ENCODE measurements at places on chromosomes 2 and 18.

DNA sequence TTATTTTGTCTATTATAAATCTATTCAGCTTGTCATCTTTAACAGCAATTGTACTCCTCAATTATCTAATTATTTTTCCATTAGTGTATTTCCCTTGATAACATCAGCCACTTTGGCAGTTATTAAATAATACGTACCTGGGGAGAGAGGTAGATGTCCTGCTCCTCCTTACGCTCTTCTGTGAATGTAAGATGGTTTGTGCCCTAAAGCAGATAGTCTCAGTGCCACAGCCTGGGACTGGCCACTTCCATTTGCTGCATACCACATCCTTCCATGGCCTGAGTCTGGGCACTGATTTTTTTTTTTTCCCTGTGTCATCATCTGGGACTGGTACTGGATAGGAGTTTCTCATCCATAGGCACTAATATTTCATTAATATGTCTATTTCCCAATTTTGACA lies 632.4 kb upstream of the LRRTM4 start:
- DNase-seq, result no peak

DNA sequence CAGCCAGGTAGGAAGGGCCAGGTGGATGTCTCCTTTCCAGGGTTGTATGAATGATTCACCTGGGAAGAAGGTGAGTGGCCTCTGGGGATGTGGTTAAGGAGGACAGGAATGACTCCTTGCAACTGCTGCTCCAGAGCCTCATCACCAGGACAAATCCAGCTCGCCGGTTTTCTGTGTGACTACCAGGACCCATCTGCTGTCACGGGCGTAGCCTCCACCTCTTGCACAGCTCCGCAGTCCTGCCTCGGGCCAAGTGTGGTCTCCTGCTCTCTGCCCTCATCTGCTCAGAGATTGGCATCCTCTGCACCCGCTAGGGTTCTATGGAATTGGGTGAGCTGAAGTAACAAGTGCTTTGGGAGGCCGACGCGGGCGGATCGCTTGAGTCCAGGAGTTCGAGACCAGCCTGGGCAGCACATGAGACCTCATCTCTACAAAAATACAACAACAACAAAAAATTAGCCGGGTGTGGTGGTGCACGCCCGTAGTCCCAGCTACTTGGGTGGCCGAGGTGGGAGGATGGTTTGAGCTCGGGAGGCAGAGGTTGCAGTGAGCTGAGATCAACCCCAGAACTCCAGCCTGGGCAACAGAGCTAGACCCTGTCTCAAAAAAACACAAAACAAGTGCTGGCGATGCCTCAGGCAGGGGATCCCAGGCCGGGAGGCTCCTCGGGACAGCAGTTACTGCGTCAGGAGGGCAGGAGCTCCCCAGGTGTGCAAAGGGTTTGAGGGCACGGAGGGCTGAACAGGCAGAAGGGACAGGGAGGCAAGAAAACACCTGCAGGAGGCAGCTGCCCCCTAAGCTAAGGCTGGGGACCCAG lies 831 bp upstream of the D2HGDH start:
- DNase-seq, result no peak

DNA sequence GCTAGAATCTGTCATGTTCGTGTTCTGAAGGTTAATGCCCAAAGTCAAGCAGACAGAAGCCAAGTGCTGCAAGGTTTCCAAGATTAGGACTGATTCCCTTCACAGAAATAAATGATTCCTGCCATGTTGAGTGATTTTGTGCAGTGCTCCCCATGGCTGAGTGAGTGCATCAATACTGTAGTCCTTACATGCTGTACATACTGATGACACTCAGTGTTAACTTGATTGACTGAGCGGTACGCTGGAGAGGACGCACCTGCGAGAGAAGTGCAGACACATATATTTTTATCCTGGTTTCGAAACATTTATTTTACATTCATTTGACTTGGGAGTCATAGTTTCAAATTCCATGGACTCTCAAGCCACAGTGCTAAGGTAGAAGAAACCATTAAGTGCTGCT lies 92.0 kb downstream of the ASXL3 start:
- no peak for DNase-seq

GRCh38 chr2:44498551-44498950 lies 136.8 kb downstream of the CAMKMT start:
- no peak for DNase-seq

DNA sequence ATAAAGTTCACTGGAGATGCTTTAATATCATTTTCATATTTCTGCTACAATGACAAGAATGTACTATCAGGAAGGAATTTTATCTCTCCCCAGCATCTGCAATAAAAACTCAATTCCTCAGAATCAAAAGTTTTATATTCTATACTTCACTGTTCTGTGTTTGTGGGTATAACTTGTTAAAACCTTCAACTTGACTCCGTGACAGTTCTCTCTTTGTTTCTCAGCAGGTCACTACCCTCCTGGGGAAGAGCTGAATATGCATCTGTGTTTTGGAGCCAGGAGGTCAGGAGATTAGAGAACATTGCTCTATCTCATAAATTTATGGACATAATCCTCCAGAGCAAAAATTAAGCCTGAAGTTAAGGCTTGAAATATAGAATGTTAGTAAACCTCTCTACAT lies 411.4 kb downstream of the TRIB2 start:
- no peak for DNase-seq

- no peak for DNase-seq
Observed at GRCh38 chr2:105806996-105807395, 62.3 kb downstream of the NCK2 start.

GRCh38 chr2:160984426-160985077 lies 175.7 kb upstream of the TANK start:
- DNase-seq, result no peak
